ENCODE measurements at places on chromosomes 11 and 22. TPM values are rescaled to one million over a fixed set of nuclear protein-coding genes. Genes with fewer than 3 reads are reported as not detected.

Gene APOA1
- total RNA-seq = 0.23 TPM

Gene PKNOX2
- total RNA-seq = not detected

Gene MN1
- 3.0 TPM for total RNA-seq

Gene CD3E
- not detected for total RNA-seq

Gene FLRT1
- 0.09 TPM for total RNA-seq

Gene RASSF10
- total RNA-seq = 10.3 TPM

Gene TMEM126B
- total RNA-seq = 62.1 TPM

Gene C22orf31
- not detected for total RNA-seq

Gene KIRREL3
- total RNA-seq = 8.8 TPM

Gene ALDH3B1
- total RNA-seq = 131 TPM

Gene OOSP4A
- total RNA-seq = not detected

Gene OR2AG1
- not detected for total RNA-seq

Gene FIBIN
- not detected for total RNA-seq

Gene ACRV1
- total RNA-seq = not detected

Gene TBX10
- not detected for total RNA-seq

Gene CHCHD10
- total RNA-seq = 159 TPM

Gene UQCC3
- 23.9 TPM for total RNA-seq

Gene UPB1
- total RNA-seq = not detected

Gene CECR2
- 0.12 TPM for total RNA-seq

Gene EHF
- 0.61 TPM for total RNA-seq

Gene OR51B2
- total RNA-seq = not detected

Gene VPREB1
- not detected for total RNA-seq

Gene GLB1L3
- total RNA-seq = not detected

Gene OSBP2
- 15.0 TPM for total RNA-seq

Gene MMP1
- 1.2 TPM for total RNA-seq

Gene CLCF1
- total RNA-seq = 44.6 TPM

Gene CDCA5
- 74.6 TPM for total RNA-seq

Gene CDHR5
- 0.03 TPM for total RNA-seq

Data from A549 treated with CpdA at 1 μM for 4 hours (cell line).